Mononuclear cell (primary cell): ENCODE measurements at places on chromosomes 7 and 10. TPM values are rescaled to one million over a fixed set of nuclear protein-coding genes. Genes with fewer than 3 reads are reported as not detected.

ACSM6 gene
- not detected for total RNA-seq

EN2 gene
- total RNA-seq, result not detected

ACBD7 gene
- total RNA-seq, result 0.42 TPM

UNC5B gene
- 0.10 TPM for total RNA-seq

OPN1SW gene
- not detected for total RNA-seq

FBXL13 gene
- total RNA-seq, result 1.9 TPM
